CD4-positive, alpha-beta T cell treated with Interleukin-12 subunit alpha and Interleukin-12 subunit beta, for 1 hour (primary cell): ENCODE measurements at places on chromosomes 6 and 20.

GRCh38 chr6:37761554-37762271 is 57.8 kb upstream of the ZFAND3 start:
- DNase-seq: no peak

DNA sequence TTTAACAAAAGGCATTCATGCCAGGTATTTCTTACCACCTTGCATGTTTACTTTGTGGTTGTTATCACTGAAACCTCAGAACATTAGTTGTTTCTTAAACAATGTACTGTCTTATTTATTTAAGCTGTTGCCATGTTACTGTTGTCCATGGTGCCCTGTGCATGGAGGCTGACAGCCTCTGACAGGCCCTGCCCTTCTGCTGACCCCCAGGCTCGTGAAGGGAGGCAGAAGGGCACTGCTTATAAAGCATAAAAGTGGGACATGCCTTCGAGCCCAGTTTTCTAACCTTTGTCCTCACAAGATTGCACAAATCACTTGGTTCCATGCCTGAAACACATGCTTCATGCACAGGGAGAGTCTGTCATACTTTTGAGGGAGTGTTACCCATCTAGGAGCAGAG is 46.7 kb upstream of the CLIC5 start:
- DNase-seq: no peak

DNA sequence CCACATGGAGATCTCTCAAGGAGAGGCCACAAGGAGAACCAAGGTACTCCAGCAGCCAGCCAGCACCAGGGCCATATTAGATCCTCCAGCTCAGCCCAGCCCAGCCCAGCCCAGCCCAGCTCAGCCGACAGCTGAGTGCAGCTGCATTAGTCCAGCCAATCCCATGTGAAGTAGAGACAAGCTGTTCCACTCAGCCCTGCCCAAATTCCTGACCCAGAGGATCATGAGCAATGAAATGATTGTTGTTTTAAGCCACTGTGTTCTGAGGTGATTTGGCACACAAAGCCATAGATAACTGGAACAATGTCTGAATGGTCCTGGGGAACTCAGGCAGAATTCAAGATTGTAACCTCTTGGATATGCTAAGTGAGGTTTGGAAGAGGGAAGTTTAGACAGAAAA is 59.5 kb upstream of the BMP2 start:
- no peak for DNase-seq

DNA sequence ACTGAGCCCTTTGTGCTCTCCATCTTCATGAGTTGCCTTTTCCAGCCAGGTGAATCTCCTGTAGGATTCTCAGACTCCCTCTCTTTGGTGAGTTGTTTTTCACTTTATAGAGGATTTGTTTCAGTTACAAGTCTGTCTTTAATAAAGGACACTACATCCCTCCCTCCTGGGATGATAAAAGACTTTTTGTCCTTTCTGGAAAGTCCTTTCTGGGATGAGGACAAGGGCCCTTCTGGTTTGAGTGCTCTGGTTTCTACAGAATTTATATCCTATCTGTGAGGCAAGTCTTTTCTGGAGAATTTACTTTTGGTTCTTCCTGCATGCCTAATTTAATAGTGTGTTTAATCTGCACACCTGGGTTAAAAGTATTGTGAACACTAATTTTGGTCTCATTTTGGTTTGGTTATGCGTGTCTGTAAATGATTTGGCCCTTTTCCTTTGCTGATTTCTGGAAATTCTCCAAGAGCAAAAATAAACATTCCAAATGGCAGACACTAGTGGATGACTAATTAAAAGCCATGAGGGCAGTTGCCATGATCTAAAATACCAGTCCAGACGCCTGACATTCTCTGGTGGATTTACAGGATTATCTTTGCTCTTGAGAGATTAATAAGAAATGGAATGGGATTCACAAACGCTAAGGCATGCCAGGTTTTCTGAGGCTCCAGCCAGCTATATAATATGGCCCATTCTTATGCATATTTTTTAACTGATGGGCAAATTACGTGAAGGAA is 44.8 kb downstream of the TCP11 start:
- DNase-seq: no peak

GRCh38 chr6:131754088-131754487 is 43.3 kb upstream of the CTAGE9 start:
- no peak for DNase-seq

GRCh38 chr20:23451956-23452487 is 654 bp downstream of the CST11 start:
- DNase-seq: no peak
